Body of pancreas (tissue), 4 donors: ENCODE measurements at places on chromosomes 1 and 21. TPM values are rescaled to one million over a fixed set of nuclear protein-coding genes. Genes with fewer than 3 reads are reported as not detected.

DNA sequence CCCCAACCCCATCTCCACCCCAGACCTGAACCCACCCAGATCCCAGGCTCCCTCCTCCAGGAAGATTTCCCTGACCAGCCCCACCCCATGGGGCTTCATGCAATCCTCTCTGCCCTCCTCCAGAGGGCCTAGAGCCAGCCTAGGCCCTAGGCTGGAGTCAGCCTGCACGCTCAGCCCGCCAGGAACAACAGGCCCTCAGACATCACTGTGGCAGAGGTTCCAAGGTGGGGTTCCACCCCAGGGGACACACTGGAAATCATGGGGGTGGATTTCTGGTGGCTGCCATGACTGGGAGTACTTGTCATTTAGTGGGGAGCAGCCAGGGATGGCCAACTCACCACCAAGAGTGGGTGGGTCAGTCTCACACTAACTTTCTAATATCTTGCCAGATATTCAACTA, 122.0 kb downstream of the GLIS1 start:
- no peaks in the 10 kb centered on the region for H3K27me3 ChIP-seq
- H3K36me3 ChIP-seq = no peaks in the 10 kb centered on the region
- DNase-seq = no peak
- H3K4me1 ChIP-seq = no peaks in the 10 kb centered on the region
- no peak overlapping the region for H3K27ac ChIP-seq
- no peak overlapping the region for H3K4me3 ChIP-seq

GRCh38 chr1:31372751-31373055, 173 bp downstream of the FABP3 start:
- peaks cover 46% of the 10 kb centered on the region for H3K4me1 ChIP-seq
- no peak overlapping the region for H3K4me3 ChIP-seq
- no peaks in the 10 kb centered on the region for H3K36me3 ChIP-seq
- H3K27me3 ChIP-seq = no peaks in the 10 kb centered on the region
- no peak for DNase-seq

- H3K4me1 ChIP-seq = no peaks in the 10 kb centered on the region
- no peaks in the 10 kb centered on the region for H3K27me3 ChIP-seq
- no peak overlapping the region for H3K4me3 ChIP-seq
- no peak overlapping the region for H3K27ac ChIP-seq
- H3K36me3 ChIP-seq = no peaks in the 10 kb centered on the region
These were observed 6.3 kb upstream of the EXO1 start for GRCh38 chr1:241841691-241842090.

DNA sequence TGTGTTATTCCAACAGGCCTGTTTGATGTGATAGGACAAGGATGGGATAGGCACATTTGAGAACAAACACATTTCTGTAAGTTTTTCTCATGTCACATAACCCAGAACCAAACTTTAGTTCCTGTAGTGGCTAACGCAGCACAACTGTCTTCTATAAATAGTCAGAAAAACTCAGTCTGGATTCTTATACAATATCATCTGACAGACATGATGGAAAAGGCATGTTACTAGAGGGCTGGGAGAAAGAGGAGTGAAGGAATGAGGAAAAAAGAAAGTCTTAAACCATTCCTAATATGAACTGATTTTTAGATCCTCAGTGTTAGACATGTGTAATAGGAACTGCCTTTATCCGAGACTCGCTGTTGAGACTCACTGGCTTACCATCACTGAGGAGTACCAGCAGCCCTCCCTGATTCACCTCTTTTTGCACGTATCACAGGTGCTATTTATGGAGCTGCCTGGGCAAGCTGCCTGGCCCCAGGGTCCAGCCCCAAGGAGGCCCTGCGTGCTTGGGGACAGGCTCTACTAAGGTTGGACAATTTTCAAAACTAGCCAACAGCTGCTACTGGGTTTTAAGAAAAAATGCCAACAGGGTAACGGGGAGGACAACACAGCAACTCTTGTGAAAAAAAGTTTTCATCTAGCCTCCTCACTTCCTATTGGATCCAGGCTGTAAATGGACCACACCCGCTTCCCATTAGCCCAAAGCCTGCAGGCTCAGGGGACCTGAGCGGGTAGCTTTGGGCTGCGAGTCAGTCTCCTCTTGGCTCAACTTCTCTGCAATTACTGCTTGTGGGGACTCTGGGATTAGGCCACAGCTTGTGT, 30.7 kb upstream of the SERBP1 start:
- H3K36me3 ChIP-seq = no peaks in the 10 kb centered on the region
- H3K4me3 ChIP-seq = no peak overlapping the region
- no peak overlapping the region for H3K27ac ChIP-seq
- no peak for DNase-seq

GRCh38 chr1:165409657-165410358, 35.1 kb downstream of the RXRG start:
- no peak for DNase-seq
- no peaks in the 10 kb centered on the region for H3K27me3 ChIP-seq
- no peak overlapping the region for H3K4me3 ChIP-seq
- H3K4me1 ChIP-seq = no peaks in the 10 kb centered on the region

DNA sequence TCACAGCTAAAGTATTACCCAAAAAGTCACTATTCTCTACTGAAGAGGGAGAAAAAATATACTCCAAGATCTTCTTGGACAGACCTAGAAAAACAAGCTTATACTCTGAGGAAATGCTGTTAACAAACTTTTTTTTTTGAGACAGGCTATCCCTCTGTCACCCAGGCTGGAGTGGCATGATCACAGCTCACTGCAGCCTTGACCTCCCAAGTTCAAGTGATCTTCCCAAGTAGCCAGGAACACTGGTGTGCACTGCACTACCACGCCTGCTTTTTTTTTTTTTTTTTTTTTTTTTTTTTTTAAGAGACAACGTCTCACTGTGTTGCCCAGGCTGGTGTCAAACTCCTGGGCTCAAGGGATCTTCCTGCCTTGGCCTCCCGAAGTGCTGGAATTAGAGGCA, 17.3 kb downstream of the GLRX2 start:
- H3K27me3 ChIP-seq = no peaks in the 10 kb centered on the region
- no peak for DNase-seq
- no peaks in the 10 kb centered on the region for H3K36me3 ChIP-seq
- H3K4me1 ChIP-seq = no peaks in the 10 kb centered on the region
- no peak overlapping the region for H3K4me3 ChIP-seq

DNA sequence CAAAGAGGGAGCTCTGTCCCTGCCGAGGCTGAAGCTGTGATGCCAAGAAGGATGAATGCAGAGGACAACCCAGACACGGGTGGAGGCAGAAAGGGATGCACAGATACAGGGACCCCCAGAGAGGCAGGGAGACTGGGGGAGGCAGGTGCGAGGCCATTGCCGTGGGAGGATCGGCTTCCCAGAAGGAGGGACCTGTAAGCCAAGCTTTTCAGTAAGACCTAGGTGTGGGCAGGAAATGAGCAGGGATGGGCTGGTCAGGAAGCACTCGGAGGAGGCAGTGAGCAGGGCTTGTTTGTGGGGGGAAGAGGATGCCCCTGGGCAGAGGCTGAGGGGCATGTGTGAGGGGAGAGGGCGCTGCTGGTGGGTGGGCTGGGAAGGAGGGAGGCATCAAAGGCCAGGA, 67.7 kb upstream of the WNT4 start:
- H3K36me3 ChIP-seq = no peaks in the 10 kb centered on the region
- H3K4me1 ChIP-seq = no peaks in the 10 kb centered on the region
- no peak for DNase-seq

DNA sequence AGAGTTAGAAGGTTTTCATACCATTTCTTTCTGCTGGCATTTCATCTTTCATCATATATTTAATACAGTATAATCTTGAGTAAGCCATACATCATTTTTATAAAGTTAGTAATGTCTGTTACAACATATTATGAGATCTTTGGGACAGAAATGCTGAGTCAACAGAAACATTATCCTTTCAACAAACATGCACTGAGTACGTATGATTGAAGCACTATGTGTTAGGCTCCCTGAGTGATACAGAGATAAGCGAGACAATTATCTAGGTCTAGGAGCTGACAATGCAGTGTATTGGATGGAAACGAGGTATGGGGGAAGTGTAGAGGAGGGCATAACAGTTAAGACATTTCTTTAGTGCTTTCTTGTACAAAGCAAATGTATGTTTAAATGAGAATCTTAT, 19.7 kb upstream of the GPR52 start:
- no peaks in the 10 kb centered on the region for H3K27me3 ChIP-seq
- H3K36me3 ChIP-seq = no peaks in the 10 kb centered on the region
- no peak overlapping the region for H3K27ac ChIP-seq
- no peak for DNase-seq
- no peaks in the 10 kb centered on the region for H3K4me1 ChIP-seq
- H3K4me3 ChIP-seq = no peak overlapping the region

GRCh38 chr1:44643721-44644334, 30.5 kb downstream of the TMEM53 start:
- no peak overlapping the region for H3K27ac ChIP-seq
- H3K4me3 ChIP-seq = no peak overlapping the region
- H3K36me3 ChIP-seq = peaks cover 23% of the 10 kb centered on the region
- no peak for DNase-seq
- no peaks in the 10 kb centered on the region for H3K27me3 ChIP-seq

GRCh38 chr1:57270927-57271698, 152.7 kb downstream of the DAB1 start:
- no peak overlapping the region for H3K27ac ChIP-seq
- H3K4me3 ChIP-seq = no peak overlapping the region
- H3K4me1 ChIP-seq = no peaks in the 10 kb centered on the region
- no peaks in the 10 kb centered on the region for H3K36me3 ChIP-seq
- no peaks in the 10 kb centered on the region for H3K27me3 ChIP-seq

- peak overlapping the region; percentile 53 for H3K27ac ChIP-seq
- peak overlapping the region; percentile 31 for H3K4me3 ChIP-seq
- H3K27me3 ChIP-seq = no peaks in the 10 kb centered on the region
- peak; percentile 13 for DNase-seq
- H3K4me1 ChIP-seq = peaks cover 82% of the 10 kb centered on the region
These were observed 611 bp downstream of the HSPG2 start for GRCh38 chr1:21936366-21937031.

B3GALT2 gene
- total RNA-seq = 0.33 TPM

SLC30A10 gene
- not detected for total RNA-seq

PTGS2 gene
- 3.3 TPM for total RNA-seq

C1orf122 gene
- 26.2 TPM for total RNA-seq
